Type B pancreatic cell (in vitro differentiated cells): ENCODE measurements at places on chromosomes 1 and 21.
A peak's percentile ranks its signal among the peaks of the same experiment; 100 is the strongest.

DNA sequence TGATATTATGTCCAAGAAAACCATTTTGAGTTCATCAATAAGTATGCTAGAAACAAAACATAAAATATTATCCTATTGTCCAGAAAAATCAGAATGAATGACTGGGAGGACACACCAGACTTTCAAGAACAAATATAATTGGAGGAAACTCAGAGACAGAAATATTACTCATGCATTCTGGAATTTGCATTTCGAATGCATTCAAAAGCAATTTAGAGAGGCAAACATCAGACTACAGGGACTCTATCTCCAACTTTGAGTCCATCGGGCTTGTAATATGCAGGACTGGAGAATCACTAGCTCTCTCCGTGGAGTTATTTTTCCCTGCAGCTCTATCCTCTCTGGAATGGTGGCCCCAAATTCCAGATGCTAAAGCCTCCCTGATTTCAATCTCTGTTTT is 161.8 kb downstream of the CDC42BPA start:
- no peak for DNase-seq

DNA sequence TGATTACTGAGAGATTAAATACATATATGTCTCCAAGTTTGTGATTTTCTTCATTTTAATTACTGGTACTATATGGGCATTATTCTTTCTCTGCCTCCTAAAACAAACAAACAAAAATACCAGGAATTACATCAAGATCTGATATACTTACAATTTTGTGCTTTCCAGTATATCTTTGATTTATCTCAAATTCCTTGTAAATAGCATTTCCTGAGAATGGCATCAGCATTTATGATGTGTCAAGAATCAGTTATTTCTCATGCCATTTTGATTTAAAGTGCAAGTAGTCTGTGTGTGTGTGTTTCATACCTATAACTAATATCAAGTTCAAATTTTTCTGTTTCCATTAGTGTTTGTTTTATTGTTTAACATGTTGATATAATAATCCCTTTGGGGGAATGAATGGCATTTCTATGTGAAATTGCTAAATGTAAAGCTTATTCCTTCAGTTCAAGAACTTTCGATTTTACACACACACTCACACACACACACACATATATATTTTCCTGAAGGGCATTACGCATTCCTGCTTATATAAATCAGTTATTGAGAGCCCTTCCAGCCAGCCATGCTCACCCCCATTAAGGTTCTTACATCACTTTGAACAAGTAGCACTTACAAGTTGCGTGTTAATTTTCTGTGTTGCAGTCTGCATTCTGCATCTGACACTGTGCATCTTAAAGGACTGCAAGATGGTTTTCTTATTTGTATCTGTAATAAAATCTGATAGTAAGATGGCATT is 102.7 kb downstream of the NEK7 start:
- DNase-seq = no peak

GRCh38 chr1:45929257-45929687 is 125.9 kb downstream of the MAST2 start:
- no peak for DNase-seq

- DNase-seq = no peak
Measured at GRCh38 chr1:38059635-38060250, 13.2 kb upstream of the POU3F1 start.

DNA sequence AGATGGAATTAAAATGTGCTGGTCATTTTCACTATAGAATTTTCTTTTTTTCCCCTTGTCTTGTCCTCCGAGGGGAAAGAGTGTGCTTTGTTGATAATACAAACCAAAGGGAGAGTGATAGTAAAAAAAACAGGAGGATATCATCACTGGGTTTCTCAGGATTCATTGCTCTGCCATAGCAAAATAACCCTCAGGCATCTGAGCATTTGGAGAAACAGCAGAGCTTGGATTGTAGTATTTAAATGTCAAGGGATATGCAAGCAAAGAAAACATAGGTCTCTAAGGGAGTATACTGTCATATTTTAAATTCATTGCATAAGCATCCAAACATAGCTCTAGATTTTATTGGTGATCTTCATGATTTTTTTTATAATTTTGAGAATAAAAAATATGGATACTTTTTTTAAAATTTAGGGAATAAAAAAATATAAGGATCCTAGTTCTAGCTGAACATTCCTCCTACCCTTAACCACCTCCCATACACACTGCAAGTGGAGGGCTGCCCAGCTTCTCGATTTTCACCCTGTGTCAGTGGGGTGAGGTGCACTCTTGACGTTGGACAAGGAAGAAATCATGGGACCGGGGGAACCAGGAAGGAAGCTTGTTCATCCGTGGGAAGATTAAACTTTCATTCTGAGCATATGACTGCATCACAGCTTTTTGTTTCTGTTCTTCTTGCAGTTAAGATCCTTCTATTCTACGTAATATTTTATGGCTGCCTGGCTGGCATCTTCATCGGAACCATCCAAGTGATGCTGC is 4.4 kb downstream of the ATP1B1 start:
- no peak for DNase-seq

DNA sequence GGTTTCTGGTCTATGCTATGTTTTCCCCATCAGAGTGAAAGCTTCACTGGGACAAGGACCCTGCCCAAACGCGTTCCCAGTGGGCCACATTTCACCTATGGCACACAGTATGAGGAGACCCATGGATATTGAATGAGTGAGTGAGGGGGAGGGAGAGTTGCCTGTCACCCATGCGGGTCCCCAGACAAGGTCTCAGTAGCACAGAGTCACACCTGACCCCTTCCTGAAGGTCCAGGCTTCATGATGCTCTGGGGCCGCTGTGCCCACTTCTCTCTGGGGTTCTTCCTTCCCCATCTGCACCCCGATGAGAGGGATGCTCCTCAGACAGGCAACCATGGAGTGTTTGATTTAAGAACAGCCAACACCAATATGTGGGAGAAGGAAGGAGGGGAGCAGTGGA is 72.3 kb upstream of the CSF3R start:
- no peak for DNase-seq

- DNase-seq = no peak
Measured at GRCh38 chr1:99474350-99474893, 171.5 kb upstream of the PALMD start.

- DNase-seq = no peak
Measured at GRCh38 chr1:2574350-2574749, 12.2 kb upstream of the PRXL2B start.

DNA sequence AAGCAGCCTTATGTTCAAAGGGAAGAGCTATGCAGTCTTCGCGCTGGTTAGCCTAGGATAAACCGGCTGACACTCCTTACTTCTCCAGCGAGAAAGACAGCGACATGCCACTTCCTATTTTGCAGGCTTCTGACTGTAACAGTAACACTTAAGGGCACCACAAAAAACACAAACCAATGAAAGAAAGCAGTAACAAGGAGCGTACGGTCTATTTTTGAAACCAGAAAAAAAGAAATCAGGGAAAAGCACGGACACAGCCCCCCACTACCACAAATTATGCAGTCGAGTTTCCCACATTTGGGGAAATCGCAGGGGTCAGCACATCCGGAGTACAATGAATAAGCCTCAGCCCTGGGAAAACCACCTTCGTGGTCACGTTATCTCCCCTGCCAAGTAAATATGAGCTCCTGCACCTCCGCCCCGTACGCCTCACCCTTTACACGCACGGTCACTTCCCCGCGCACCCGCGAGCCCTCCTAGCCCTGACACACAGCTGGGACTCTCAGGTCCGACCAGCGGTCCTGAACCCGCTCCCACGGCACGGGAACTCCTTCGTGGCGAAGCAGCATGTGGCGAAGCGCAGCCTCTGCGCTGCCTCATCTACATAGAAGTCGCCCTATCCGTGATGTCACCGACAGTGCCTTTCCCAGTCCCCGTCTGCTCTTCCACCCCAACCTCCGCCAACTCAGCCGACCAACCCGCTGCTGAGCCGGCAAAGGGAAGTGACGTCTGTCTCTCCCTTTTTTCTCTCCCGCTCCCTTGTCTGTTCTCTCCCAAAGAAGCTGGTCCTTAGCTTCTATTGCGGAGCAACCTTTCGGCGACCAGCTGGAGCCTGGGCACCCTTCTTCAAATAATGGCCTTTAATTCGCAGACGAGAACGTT is 40.9 kb upstream of the PPIAL4F start:
- DNase-seq = peak; percentile 84

- DNase-seq = no peak
Measured at GRCh38 chr1:21299780-21300395, 9.6 kb upstream of the ECE1 start.

DNA sequence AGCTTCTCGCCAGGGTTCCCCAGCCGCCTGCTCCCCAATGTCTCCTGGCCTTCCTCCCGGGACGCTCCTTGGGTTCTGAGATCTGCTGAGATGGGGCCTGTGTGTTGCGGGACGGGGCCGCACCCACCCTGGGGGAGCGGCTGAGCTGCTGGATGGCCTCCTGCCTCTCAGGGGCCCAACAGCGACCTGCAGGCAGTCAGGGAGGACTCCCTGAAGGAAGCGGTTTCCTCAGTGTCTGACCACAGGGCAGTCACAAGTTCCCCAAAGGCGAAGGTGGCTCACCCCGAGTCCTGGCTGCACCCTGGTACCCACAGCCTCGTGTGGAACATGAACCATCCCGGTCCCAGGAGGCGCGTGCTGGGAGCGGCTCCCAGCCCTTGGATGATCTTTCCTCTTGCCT is 18.6 kb upstream of the PLCH2 start:
- no peak for DNase-seq

- no peak for DNase-seq
Measured at GRCh38 chr21:31087639-31088473, 49.6 kb upstream of the KRTAP19-8 start.

- peak; percentile 62 for DNase-seq
Measured at GRCh38 chr21:46065215-46065913, 32.5 kb upstream of the COL6A2 start.

- DNase-seq = peak; percentile 73
Measured at GRCh38 chr1:87329051-87329525, 408 bp downstream of the LMO4 start.

DNA sequence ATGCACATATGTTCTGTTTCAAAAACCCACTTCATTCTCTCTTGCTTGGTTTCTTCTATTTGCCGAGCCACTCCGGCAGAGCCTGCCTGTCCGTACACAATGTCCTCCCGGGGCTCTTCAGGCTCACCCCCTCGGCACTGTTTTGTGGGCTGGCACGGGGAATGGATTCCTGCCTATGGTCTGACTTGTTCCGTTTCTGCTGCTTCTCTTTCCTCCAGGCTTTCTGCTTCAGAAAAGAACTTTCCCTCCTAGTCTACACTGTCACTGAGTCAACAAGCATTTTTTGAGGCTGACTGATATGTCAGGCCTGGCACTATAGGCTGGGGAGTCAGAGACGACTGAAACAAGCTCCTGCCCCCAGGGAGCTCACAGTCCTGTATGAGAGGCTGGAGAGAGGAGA is 28.4 kb upstream of the SARS1 start:
- DNase-seq = no peak

GRCh38 chr1:204758601-204759000 is 73.1 kb upstream of the LRRN2 start:
- no peak for DNase-seq

DNA sequence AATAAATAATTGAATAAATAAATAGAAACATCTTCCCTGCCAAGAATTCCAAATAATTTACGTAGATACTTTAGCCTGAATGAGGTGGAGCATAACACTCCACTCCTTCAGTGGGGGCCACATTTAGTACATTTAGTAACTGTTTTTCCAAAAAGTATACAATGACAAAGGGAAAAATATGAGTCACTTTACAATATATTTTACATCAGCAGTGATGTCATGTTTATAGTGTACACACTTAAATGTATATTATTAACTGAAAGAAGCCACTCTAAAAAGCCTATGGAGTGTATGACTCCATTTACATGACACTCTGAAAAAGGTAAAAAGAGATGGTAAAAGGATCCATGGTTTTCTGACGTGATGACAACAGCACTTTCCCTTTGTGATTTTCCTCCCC is 344.5 kb upstream of the GREM2 start:
- DNase-seq = no peak

GRCh38 chr1:117596023-117596720 is 9.7 kb upstream of the TENT5C start:
- DNase-seq = no peak

- no peak for DNase-seq
Measured at GRCh38 chr1:161189036-161189435, 9.8 kb downstream of the ADAMTS4 start.

- DNase-seq = no peak
Measured at GRCh38 chr1:225361176-225361575, 66.7 kb downstream of the LBR start.

DNA sequence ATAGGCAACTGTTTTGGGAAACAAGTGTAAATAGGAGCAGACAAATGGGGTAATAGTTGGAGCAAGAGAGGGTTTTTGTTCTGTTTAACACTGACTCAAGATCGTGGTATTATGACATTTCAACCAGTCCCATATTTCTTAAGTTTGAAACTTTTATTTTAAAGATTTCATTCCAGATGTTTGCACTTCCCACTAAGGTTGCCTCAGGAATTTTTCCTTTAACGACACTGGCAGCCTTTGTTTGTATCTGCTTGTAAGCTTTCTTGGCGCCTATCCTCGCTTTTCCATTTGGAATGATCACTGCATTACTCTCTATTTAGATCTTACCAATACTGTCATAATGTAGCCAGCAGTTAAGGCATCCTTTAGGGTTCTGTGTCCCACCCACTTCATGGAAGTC is 67.7 kb downstream of the ALG6 start:
- no peak for DNase-seq

DNA sequence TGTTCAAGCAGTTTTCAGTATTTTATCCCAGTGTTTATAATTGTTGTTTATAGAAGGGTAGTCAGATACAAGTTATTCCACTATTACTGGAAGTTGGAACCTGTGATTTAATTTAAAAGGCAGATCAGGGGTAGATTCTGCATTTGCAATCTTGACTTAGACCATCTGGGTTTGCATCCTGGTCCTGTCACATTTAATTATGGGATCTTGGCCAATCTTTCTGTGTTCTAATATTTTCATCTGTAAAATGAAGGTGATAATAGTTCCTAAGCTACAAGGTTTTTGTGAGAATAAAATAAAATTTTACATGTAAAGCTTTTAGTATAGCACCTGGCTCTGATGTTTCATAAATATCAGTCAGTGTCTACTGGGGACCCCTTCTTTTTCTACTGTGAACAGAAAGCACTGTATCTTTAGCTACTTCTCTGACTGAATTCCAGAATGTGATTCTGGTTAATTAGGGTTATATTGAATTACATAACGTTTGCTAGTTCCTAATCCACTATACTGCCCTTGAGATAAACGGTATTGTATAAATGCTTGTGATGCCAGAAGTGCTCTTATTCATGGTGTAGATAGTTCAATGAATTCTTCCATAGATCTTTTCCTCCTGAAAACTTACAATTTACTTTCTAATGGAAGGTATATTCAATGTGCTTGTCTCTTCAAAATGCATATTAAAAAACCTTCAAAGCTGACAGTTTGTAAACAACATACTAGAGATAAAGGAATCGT is 131.0 kb downstream of the KCNK1 start:
- DNase-seq = no peak
